ENCODE measurements at places on chromosomes 7 and 10. TPM values are rescaled to one million over a fixed set of nuclear protein-coding genes. Genes with fewer than 3 reads are reported as not detected.

DNA sequence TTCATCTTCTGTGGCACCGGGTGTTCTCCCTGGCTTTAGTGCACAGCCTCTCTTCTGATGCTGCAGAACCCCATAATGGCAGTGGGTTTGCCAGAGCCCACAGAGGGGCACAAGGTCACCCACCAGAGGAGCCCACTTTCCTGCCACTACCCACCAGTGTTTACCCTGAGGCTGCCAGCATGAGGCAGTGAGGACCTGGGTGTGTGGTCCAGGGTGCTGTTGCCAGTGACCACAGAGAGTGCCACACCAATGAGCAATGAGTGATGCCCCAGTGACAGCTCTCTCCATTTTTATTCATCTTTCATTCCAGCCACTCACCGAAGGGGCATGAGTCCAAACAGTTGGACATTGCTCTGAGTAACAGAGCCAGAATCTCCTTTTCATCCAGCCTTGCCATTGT is 34.8 kb downstream of the MTURN start:
- H3K27me3 ChIP-seq: peaks cover 5% of the 10 kb centered on the region
- H3K27ac ChIP-seq: no peak overlapping the region
- H3K36me3 ChIP-seq: no peaks in the 10 kb centered on the region
- H3K4me3 ChIP-seq: no peak overlapping the region

DNA sequence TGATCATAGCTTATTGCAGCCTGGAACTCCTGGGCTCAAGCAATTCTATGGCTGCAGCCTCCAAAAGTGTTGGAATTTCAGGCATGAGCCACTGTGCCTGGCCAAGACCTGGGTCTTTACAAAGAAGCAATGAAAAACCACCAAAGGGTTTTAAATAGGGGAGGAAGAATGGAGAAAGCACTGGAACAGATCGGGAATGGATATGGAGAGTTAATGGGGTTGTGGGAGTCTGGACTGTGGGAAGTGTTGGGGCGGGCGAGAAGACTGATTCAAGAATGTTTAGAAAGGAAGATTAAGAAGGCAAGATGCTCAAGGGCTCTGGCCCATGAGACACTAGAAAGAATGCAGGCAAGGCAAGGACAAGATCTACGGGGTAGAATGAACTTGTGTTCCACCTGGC is 98.5 kb downstream of the CARD11 start:
- peaks cover 34% of the 10 kb centered on the region for H3K27me3 ChIP-seq
- no peaks in the 10 kb centered on the region for H3K4me1 ChIP-seq
- no peaks in the 10 kb centered on the region for H3K36me3 ChIP-seq
- H3K4me3 ChIP-seq: no peak overlapping the region

GRCh38 chr7:50068026-50068425 is 25.0 kb downstream of the ZPBP start:
- H3K4me3 ChIP-seq: no peak overlapping the region
- DNase-seq: no peak
- H3K27me3 ChIP-seq: no peaks in the 10 kb centered on the region
- no peak overlapping the region for H3K27ac ChIP-seq
- peaks cover 8% of the 10 kb centered on the region for H3K4me1 ChIP-seq

- no peaks in the 10 kb centered on the region for H3K27me3 ChIP-seq
- no peak for DNase-seq
- no peaks in the 10 kb centered on the region for H3K4me1 ChIP-seq
- H3K36me3 ChIP-seq: no peaks in the 10 kb centered on the region
Measured at GRCh38 chr7:132164558-132165125, 411.6 kb downstream of the PLXNA4 start.

- H3K4me1 ChIP-seq: no peaks in the 10 kb centered on the region
- H3K4me3 ChIP-seq: no peak overlapping the region
- H3K27ac ChIP-seq: no peak overlapping the region
- no peak for DNase-seq
- no peaks in the 10 kb centered on the region for H3K36me3 ChIP-seq
Measured at GRCh38 chr10:74842301-74842954, 16.0 kb downstream of the KAT6B start.

GRCh38 chr10:107548301-107548700 is 383.8 kb upstream of the SORCS1 start:
- H3K27ac ChIP-seq: no peak overlapping the region
- no peaks in the 10 kb centered on the region for H3K36me3 ChIP-seq
- no peaks in the 10 kb centered on the region for H3K4me1 ChIP-seq
- no peak overlapping the region for H3K4me3 ChIP-seq

GRCh38 chr7:50418086-50418515 is 32.0 kb downstream of the FIGNL1 start:
- H3K27me3 ChIP-seq: no peaks in the 10 kb centered on the region
- H3K36me3 ChIP-seq: no peaks in the 10 kb centered on the region
- H3K4me1 ChIP-seq: no peaks in the 10 kb centered on the region
- H3K27ac ChIP-seq: no peak overlapping the region
- no peak overlapping the region for H3K4me3 ChIP-seq
- DNase-seq: peak; percentile 73

- DNase-seq: no peak
- no peak overlapping the region for H3K4me3 ChIP-seq
- peak overlapping the region; percentile 88 for H3K27ac ChIP-seq
Measured at GRCh38 chr10:124745252-124745651, 1.1 kb upstream of the FAM53B start.

DNA sequence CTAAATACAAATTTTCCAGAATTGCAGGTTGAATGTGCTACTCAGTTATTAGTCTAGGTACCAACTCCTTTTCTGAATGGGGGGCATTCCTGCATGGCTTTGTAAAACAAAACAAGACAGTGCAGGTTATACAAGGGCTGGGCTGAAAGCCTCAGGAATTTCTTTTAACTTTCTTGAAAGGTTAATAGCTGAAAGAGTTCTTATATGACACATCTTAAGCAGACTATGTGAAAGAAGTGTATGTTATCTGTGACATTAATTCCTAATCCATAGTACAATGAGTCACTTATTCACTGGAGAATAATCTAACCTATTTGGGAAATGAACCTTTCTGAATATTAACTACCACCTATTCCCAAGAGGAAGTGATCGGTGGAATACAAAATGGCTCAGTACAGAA is 115.6 kb upstream of the FAM133B start:
- no peak overlapping the region for H3K27ac ChIP-seq
- no peaks in the 10 kb centered on the region for H3K36me3 ChIP-seq
- peaks cover 3% of the 10 kb centered on the region for H3K4me1 ChIP-seq
- H3K27me3 ChIP-seq: no peaks in the 10 kb centered on the region
- H3K4me3 ChIP-seq: no peak overlapping the region

GPRIN2 gene
- total RNA-seq: 12.9 TPM

PRPS1L1 gene
- not detected for total RNA-seq

UCMA gene
- total RNA-seq: not detected

TUBAL3 gene
- total RNA-seq: not detected

AKR1D1 gene
- not detected for total RNA-seq

GIMAP5 gene
- total RNA-seq: 0.51 TPM
